ENCODE measurements at places on chromosomes 4 and X. TPM values are rescaled to one million over a fixed set of nuclear protein-coding genes. Genes with fewer than 3 reads are reported as not detected.

DNA sequence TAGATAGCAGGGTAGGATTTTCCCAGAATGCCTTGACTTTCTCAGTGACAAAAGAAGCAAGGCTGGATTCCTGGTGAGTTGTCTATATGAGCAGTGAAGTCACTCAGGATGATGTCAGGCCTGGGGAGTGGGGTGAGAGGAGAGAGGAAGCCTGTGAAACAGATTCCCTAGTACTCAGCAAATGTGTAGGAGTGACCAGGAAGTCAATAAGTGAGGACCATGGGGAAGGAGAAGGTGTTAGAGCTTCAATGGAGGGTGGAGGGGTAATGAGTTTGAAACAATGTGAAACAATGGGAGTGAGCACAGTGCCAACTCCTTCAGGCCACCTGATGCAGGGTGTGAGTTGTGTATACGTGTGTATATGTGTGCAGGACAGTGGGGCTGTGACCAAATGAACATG lies 2.4 kb upstream of the SLC9A6 start:
- DNase-seq: no peak

DNA sequence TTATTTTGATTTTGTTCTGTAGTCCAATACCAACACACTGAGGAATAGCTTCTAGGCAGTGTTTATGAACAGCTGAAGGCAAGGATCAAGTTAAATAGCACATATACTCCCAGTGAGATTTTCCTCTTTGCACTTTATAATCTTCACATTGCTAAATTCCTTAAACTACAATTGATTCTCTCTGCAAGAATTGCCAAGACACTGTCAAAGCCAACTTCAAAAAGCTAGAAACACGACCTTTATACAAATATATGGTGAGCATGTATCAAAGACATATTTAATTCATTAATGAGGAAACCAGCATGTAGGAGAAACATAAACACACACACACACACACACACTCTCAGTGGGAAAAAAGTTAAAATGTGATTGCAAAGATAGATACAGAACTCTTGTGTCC lies 86.4 kb upstream of the FAM9C start:
- no peak for DNase-seq

DNA sequence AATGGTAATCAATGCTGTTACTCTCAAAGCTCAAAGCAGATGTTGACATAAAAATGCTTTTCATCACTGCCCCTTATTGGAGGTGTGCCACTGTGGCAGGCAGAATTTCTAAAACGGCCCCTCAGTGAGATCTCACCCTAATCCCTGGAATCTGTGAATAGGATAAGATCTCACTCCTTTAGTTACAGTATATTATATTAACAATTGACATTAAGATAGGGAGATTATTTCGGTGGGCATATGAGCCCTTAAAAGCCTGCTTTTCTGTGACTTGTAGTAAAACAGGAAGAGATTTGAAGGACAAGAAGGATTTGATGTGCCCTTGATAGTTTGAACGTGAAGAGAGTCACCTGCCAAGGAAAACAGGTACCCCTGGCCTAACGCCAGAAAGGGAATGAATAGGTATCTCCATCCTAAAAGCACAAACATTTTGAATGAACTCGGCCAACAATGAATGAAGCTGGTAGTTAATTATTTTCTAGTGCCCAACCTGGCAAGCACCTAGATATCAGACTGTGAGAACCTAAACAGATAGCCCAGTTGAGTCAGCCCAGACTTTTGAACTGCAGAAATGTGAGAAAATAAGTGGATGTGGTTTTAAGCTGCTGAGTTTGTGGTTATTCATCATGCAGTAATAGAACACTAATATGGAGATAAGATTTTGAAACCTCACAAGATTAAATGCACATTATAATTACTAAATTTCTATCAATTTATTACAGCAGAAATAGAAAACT lies 881.6 kb downstream of the PCDH18 start:
- DNase-seq: peak; percentile 58

DNA sequence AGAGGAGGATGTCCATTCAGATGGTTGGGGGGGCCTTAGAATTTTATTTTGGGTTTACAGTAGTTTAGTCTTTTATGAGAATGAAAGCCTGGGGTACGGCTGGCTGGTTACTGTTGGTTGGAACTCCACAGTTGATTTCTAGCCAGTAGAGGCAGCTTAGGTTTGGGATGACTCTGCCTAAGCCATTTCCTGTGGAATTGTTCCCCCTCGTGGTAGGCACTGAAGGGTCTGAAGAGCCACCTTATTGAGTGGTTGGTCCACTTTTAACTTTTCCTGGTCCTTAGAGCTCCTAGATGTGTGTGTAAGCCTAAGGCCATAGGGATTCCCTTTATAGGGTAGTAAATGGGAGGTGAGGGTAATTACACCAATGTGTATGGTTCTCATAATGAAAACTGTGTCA lies 19.7 kb downstream of the SPIN3 start:
- DNase-seq: no peak

DNA sequence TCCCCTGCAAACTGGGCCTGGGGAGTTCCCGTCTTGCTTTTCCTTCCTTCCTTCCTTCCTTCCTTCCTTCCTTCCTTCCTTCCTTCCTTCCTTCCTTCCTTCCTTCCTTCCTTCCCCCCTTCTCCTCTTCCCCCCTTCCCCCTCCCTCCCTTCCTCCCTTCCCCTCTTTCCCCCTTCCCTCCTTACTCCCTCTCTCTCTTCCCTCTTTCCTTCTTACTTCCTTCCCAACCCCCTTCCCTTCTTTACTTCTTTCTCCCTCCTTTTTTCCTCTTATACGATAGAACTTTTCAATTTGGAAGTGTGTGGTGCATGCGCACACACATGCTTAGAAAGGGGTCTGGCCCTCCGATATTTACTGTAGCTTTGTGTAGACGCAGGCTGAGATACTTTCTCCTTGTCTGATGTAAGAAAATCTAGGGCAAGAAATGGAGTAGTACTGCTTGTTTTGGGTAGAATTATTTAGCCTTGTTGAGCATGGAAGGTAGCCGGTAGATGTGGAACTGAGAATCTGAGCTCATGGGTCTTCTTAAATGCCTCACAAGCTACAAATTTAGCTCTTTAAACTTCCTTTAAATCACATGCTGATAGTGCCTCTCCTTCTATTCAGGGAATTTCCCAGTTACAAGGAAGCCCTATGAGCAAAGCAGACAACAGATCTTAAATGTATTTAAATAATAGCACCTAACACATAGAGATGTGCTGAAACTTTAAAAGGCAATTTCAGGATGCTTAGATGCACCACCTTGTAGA lies 189.6 kb downstream of the GPAT3 start:
- DNase-seq: no peak

DNA sequence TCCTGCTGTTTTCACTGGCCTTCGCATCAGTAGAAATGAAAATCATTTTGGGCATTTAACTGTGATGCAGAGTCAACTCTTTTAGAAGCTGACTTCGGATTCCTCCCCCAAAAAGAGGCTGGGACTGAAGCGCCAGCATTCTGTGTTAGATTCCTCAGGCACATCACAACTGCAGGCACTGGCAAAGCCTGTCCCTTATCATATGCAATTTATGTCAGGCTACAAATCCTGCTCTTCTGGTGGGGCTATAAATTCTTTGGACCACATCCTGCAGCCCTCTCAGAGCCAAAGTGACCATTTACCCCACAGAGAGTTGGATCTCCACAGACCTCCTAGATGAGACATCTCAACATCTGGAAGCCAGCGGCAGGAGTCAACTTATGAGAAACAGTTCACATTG lies 138.4 kb downstream of the CBR4 start:
- no peak for DNase-seq

- DNase-seq: no peak
Measured at GRCh38 chr4:133263104-133263503, 114.0 kb downstream of the PCDH10 start.

DNA sequence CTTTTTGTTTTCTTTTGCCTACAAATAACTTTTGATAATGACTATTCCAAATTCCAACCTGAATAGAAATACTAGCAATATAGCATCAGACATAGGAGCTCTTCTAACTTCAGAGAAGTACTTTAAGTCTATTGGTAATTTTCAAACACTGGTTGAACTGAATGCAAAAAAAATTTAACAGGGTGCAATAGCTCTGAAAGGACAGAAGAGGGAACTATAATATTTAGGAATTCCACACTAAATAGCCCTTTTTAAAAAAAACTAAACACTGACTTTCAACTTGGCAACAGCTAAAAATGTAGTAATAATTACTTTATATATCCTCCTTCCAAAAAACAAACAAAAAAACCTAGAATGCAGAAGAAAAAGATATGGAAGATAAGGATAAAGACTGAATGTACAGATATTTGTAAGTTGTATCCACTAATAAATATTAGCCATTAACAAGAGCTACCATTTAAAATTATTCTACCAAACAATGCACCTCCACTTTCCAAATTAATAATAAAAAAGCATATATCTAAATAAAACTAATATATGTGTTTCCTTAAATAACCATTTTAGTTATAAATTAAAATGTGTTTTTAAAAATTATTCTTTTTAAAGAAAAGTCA lies 81.4 kb downstream of the FBXW7 start:
- DNase-seq: peak; percentile 11

GRCh38 chr4:102447413-102447812 lies 53.7 kb upstream of the NFKB1 start:
- no peak for DNase-seq

DNA sequence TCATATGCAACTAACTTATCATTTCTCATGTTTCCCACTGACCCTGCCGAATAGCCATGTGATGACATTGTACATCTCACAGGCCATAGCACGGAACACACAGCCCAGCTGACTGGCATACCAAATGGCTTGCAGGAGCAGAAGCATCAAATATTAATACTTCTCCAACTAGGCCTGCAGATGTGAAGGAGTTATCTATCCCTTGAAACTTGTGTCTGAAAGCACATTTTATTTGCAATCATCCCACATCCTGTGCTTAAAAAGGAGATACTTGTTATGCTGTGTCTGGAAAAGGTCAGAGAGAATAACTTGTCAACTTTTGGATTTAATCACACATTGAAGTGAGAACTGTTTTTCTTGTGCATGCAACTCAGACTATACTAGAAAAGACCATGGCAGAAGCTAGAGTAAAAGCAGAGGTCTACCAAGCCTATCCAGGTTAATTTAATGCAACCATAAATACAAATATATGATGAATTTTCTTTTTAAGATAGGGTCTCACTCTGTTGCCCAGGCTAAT lies 100.4 kb downstream of the IRF2 start:
- DNase-seq: no peak

- peak; percentile 9 for DNase-seq
Measured at GRCh38 chr4:111631215-111631999, 513.8 kb upstream of the FAM241A start.

- no peak for DNase-seq
Measured at GRCh38 chrX:123797543-123798447, 62.1 kb upstream of the XIAP start.

- DNase-seq: no peak
Measured at GRCh38 chrX:22032506-22032905, 381 bp downstream of the PHEX start.

GRCh38 chr4:105644257-105644656 lies 64.2 kb downstream of the INTS12 start:
- DNase-seq: no peak

- peak; percentile 45 for DNase-seq
Measured at GRCh38 chr4:53313510-53313909, 52.4 kb downstream of the SCFD2 start.

- peak; percentile 6 for DNase-seq
Measured at GRCh38 chr4:48255072-48255958, 14.3 kb downstream of the TEC start.

- DNase-seq: no peak
Measured at GRCh38 chr4:76307660-76308014, 1.1 kb downstream of the STBD1 start.

DNA sequence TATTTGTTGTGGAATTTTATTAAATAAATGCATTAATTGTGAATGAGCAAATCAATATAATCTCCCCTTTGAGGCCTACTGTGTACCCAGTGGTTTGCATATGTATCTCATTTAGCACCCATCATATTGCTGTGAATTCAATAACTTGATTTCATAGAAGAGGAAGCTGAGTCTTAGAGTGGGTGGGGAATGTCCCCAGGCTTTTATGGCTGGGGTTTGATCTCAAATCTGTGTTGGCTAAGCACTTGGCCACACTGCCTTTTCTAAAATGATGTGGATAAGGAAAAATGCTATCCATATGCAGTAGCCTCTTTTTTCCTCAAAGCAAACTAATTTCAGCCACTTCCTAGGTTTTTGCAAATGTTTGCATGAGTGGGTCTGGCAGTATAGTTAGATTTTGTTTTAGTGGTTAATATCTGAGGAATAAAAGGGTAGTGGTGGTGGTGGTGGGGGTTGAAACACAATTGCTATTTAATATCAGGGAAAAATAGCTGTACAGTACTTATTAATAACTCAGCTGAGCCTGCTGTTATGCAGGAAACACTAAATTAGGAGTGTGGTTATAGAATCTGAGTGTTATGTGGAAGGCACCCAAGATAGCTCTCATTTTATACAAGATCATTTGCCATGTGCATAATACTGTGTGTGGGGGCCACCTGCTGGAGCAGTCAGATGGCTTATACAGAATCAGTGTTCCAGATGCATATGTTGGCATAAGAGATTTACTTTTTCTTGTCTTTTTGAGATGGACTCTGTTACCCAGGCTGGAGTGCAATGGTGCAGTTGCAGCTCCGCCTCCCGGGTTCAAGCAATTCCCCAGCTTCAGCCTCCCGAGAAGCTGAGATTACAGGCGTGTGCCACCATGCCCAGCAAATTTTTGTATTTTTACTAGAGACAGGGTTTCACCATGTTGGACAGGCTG lies 108.0 kb downstream of the TMEM131L start:
- DNase-seq: peak; percentile 73

- no peak for DNase-seq
Measured at GRCh38 chrX:154374313-154375155, at the start of gene FLNA. Gene FLNA, minus strand, starts transcription at chrX:154374634. Its CDS starts 3,389 bp downstream, at chrX:154371245.

GRCh38 chrX:23857363-23857762 lies 50.4 kb downstream of the APOO start:
- DNase-seq: no peak

DNA sequence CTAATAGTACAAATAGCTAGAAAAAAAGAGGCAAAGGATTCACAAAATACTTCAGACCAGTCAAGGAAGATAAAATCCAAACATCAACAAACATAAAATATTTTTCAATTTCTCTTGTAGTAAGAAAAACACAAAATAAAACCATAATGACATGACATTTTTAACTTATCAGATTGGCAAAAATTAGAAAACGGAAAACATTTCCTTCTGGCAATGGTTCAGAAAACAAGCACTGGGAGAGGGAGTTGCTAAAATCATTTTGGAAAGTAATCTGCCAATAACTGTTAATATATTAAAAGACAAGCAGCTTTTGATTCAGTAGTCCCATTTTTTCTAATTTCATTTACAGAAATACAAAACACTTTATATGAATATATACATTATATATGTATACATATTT lies 26.1 kb downstream of the TKTL2 start:
- no peak for DNase-seq

GRCh38 chrX:100264200-100264599 lies 145.9 kb downstream of the PCDH19 start:
- no peak for DNase-seq

Gene CT45A1
- total RNA-seq: not detected

Gene GAGE1
- total RNA-seq: 2.7 TPM

Gene CYBB
- 0.19 TPM for total RNA-seq

Gene FAM47B
- total RNA-seq: not detected

Gene MAP9
- total RNA-seq: 20.9 TPM

Gene XK
- total RNA-seq: 2.0 TPM

Gene GIMD1
- total RNA-seq: not detected

Gene UVSSA
- total RNA-seq: 9.8 TPM

Gene FAM149A
- 5.6 TPM for total RNA-seq

Gene GAGE13
- total RNA-seq: not detected

Data from A172 (cell line).